IPS DF 19.7 (cell line): ENCODE measurements at places on chromosomes 2 and 18.

DNA sequence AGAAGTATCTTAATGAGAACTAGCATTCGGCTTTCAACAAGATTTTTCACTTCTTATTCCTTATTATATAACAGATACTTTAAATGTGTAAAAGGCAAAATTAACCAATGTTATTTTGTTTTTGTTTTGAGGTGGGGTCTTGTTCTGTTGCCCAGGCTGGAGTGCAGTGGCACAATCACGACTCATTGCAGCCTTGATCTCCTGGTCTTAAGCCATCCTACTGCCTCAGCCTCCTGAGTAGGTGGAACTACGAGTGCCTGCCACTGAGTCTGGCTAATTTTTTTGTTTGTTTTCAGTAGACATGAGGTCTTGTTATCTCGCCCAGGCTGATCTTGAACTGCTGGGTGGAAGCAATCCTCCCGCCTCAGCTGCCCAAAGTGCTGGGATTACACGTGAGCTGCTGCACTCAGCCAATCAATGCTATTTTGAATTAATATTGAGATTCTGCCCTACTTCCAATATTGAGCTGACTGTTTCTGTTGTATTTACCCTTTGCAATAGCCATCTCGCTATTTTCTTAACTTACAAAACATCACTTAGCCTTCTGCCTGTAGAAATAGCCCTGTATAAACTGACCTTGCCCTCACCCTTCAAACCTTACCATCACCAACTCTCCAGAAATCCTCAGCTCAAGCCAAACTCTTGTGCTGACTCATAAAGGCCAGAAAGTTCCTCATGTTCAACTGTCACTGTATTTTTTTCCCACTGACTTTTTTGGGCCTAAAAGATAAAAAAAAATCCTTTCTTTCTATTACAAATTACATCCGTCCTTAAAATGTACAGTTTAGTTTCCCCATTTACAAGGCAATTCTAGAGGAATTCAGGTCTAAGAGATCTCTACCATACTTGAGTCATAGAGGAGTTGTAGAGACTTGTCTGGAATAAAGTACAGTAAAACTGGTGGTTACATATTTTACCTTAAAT is 94.3 kb downstream of the OLA1 start:
- DNase-seq = no peak

GRCh38 chr2:231397011-231397927 is 1.8 kb downstream of the B3GNT7 start:
- no peak for DNase-seq

- DNase-seq = no peak
These were observed 45.3 kb downstream of the SP110 start for GRCh38 chr2:230174466-230174865.

GRCh38 chr2:120773186-120773800 is 37.6 kb downstream of the GLI2 start:
- DNase-seq = no peak

- no peak for DNase-seq
These were observed 35.5 kb downstream of the GREB1L start for GRCh38 chr18:21277578-21277977.

- DNase-seq = no peak
These were observed 384.6 kb downstream of the NRXN1 start for GRCh38 chr2:50647381-50647780.

DNA sequence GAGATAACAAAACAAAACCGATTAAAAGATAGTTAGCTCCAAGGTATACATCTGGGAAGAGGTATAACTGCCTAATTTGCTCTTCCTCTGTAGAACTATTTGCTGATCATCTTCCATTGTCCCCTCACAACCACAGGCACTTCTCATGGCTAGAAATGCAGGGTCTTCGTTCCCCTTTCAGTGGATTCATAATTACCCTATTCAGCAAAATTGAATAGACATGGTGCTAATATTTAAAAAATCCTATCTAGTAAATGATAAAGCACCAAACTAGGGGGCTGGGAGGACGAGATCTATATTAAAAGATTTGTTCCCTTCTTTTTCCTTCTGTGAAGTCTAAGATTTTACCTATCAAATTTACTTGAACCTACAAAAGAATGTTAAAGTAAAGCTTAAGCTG is 30.8 kb upstream of the ADAM17 start:
- no peak for DNase-seq

DNA sequence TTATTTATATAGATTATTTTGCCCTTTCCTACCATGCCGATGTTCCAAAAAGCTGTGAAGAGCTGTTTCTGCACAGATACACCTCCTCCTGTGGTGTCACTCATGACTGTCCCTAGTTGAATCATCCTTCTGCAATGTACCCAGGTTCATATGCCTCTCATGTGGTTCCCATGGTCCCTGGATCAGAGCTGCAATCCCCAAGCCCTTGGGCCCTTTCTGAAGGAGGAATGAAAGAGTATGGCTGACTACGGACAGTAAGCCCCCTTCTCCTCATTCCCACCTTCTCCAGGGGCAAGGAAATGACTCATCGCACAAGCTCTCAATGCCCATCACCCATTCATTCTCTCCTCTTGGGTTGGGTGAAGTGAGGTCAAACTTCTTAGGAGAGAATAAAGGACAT is 63.9 kb upstream of the ACVR1 start:
- DNase-seq = no peak

DNA sequence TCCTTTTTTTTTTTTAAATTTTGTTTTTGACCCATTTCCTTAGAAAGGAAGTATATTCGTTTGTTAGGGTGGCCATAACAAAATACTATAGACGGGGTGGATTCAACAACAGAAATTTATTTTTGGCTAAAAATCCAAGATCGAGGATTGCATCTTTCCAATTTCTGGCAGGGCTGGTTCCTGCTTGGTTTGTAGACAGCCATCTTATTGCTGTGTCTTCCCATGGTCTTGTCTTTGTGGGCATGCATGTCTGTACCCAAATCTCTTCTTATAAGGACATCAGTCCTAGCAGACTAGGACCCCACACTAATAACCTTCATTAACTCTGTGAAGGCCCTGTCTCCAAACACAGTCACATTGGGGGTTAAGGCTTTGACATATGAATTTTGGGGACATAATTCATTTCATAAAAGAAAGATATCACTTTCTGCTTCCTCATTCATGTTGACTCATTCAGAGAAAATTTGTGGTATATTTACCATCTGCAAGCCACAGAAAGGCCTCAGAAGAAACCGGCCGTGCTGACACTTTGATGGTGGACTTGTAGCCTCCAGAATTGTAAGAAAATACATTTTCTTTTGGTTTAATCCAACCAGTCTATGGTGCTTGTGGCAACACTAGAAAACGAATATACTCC is 262.1 kb downstream of the LPIN1 start:
- no peak for DNase-seq

- no peak for DNase-seq
These were observed 11.6 kb downstream of the EN1 start for GRCh38 chr2:118835746-118836410.

DNA sequence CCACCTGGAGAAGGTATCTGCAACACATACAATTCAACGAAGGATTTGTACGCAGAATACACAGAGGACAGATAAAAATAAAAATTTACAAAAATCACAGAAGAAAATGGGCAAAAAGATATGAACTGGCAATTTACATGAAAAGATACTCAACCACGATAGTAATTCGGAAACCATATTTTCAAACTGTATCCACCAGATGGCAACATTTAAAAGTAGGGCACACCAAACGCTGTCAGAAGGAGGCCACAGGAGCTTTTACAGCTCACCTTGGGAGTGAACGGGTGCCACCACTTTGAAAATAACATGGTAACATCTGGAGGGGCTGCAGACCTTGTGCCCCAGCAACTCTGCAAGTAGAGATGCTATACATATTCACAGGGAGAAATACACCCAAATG is 9.8 kb downstream of the KIF1A start:
- no peak for DNase-seq

GRCh38 chr2:188475945-188476344 is 184.3 kb downstream of the GULP1 start:
- DNase-seq = no peak

DNA sequence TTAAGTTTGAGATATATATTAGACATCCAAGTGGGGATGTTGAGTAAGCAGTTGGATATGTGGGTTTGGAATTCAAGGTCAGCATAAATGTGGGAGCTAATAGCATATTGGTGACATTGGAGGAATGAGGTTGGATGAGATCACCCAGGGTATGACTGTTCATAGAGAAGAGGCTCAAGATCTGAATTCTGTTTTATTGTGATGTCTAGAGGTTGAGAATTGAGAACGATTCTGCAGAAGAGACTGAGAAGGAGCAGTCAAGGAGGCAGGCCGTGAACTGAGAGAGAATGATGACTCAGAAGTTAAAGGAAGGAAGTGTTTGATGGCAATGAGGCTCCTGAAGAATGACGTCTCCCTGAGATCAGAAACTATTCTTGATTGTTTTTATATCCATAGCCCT is 5.9 kb downstream of the SERPINB11 start:
- DNase-seq = no peak

DNA sequence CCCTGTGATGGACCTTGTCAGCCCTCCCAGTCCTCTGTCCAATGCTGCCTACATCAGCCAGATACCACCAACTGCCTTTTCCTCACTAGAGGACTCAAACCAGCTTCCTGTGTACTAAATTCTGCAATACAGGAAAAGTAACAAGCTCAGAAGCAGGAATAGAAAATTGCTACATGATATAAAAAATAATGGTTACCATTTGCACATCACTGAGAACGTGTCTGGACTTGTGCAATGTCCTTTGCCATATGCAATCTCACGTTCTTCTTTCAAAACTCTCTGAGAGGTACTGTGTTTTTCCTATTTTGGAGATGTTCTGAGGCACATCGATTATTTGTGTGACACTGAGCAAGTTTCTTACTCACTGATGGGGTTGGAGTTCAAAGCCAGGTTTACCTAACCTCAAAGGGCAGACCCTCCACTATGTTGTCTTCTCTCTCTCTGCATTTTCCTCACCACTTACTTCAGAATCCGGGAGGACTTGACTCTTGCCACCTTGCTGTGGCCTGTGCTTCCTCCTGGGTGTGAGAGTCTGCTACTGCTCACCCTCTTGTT is 12.1 kb downstream of the UPP2 start:
- no peak for DNase-seq

DNA sequence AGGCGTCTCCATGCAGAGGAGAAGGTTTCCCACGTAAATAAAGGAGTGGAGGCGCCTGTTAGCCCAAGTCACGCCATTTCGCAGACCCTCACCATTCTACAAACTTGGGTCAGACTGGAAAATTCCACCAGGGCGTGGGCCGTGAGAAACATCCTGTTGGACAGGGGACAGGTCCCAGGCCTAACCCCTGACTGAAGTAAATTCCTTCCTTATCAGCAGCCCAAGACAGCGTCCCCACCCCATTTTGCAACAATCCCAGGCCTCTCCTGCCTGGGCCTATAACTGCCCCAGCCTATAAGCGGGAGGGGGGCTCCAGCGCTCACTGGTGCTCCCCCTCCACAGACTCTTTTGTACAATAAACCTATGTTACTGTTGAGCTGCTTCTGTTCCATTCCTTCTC is 57.3 kb upstream of the CBLN2 start:
- DNase-seq = no peak

DNA sequence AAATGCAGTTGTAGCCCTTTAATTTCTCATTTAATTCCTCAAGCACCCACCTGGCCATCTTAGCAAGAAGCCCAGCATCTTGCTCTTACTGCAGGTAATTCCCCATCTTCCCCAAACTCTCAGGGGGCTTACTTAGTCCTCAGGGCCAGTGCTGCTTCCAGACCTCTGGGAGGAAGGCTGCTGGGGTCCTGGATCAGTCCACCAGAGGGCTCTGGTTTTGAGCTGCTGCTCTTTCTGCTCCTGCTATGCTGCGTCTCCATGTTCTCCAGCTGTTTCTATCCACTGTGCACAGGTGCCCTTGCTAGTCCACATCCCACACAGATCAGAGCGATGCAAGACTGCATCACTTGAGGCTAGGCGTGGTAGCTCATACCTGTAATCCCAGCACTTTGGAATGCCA is 34.5 kb upstream of the TMEM87B start:
- no peak for DNase-seq

DNA sequence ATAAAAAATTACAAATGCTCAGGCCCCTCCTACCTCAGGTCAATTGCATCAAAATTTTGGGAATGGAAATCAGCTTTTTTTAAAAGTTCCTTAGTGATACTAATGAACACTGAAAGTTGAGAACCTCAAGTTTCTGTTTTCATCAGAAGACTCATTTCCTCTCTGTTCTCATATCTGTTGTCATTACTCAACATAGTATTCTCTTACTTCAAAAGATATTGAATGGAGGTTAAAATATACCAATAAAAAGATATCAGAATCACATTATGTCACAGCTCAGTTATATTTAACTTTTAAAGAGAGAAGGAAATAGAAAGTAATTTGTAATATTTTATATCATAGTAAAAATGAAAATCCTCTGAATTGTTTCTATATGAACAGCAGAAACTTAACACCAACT is 959.4 kb upstream of the LRRTM1 start:
- DNase-seq = no peak

DNA sequence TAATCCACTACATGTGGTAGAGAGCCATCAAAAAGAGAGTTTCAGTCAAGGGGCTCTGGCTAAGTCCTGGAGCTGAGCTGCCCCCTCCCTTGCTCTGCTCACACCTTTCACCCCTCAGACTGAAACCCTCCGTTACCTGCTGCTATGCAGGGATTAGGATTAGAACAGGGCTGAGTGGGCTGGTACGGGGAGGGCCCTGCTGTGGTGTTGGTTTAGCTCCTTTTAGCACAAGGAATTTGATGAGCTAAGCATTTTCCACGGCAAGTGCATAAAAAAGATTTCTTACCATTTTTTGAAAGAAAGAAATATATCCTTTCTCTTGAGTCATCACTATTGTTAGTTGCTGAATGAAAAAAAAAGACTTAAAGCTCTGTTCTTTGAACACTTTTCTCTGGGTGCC is 46.3 kb downstream of the TCF7L1 start:
- DNase-seq = no peak

DNA sequence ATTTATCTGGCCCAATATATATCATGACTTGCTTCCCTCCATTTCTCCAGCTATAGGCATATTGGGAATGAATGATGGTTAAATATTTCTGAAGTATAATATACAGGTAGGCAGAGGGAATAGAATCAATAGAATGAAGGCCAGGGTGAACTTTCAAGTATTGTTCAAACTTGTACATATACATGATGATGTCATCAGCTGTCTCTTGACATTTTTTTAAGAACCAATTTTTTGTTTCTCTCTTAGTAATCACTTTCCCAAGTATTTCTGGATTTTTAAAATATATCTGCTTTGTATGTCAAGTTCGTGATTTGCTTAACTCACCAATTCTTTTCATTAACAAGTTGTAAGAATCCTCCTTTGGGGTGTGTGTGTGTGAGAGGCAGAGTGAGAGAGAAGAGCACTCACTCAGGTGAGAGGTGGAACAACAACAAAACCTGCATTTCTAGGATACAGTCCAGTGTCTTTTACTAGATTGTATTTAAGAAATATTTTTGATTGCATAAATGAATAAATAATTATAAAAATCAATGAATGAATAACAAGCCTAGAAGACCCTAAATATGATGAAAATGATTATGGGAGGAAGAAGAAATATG is 1239.1 kb downstream of the LRP1B start:
- DNase-seq = no peak

- DNase-seq = no peak
These were observed 111.4 kb upstream of the CDC42EP3 start for GRCh38 chr2:37782721-37783371.

GRCh38 chr2:232009639-232010274 is 48.2 kb downstream of the DIS3L2 start:
- no peak for DNase-seq

GRCh38 chr2:218435003-218435982 is 16.4 kb downstream of the VIL1 start:
- no peak for DNase-seq

- no peak for DNase-seq
These were observed 8.5 kb downstream of the RAX start for GRCh38 chr18:59264651-59265245.

- no peak for DNase-seq
These were observed 8.1 kb downstream of the PPP4R3B start for GRCh38 chr2:55609193-55609794.

- no peak for DNase-seq
These were observed 109.7 kb downstream of the B3GNT2 start for GRCh38 chr2:62305421-62306176.
